ENCODE measurements at places on chromosomes 6 and 20. TPM values are rescaled to one million over a fixed set of nuclear protein-coding genes. Genes with fewer than 3 reads are reported as not detected.

The CDK5RAP1 gene
- 36.8 TPM for total RNA-seq

The TNNC2 gene
- total RNA-seq, result 0.75 TPM

The PSORS1C1 gene
- 0.48 TPM for total RNA-seq

The PGC gene
- not detected for total RNA-seq

The BPIFB1 gene
- not detected for total RNA-seq

All from SJCRH30 (cell line).